ENCODE measurements at places on chromosomes 5 and 9. TPM values are rescaled to one million over a fixed set of nuclear protein-coding genes. Genes with fewer than 3 reads are reported as not detected.

DNA sequence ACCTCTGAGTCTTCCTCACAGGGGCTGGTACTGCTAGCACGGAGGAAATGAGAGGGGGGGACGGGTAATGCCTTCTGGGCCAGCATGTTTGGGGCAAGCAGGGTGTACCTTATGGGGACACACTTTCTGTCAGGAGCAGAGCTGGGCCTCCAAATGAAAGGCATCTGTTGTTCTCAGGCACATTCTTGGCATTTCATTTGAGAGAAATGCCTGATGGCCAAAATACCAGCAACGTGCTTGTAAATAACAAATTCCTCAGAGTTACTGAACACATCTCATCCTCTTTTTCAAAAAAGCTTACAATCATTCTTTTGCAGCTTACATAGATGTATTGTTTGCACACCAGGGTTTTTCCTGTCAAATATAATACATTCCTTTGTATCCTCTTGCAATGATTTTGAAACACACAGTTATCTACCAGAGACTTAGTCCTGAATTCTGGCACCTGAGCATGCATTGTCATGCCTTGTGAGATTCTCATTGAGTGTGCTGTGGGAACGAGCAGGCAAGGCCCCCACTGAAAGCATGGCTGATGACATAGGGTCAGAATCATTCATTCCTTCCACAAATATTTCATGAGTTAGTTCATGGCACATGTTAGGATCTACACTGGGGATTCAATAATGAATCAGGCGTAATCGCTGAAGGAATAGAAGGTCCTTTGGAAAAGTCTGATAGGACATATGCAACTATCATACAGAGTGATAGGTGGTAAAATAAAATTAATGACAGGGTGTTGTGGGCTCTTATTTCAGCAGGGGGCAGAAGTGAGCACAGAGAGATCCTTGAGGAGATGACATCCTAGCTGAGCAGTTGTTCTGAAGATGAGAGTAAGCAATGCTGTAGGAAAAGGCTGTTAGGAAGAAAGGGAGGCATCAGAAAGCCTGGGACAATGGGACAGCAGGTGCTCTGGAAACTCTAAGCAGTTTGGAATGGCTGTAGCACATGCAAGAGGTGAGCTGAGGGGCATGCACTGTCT is 260.9 kb upstream of the TUT7 start:
- no peak for DNase-seq

DNA sequence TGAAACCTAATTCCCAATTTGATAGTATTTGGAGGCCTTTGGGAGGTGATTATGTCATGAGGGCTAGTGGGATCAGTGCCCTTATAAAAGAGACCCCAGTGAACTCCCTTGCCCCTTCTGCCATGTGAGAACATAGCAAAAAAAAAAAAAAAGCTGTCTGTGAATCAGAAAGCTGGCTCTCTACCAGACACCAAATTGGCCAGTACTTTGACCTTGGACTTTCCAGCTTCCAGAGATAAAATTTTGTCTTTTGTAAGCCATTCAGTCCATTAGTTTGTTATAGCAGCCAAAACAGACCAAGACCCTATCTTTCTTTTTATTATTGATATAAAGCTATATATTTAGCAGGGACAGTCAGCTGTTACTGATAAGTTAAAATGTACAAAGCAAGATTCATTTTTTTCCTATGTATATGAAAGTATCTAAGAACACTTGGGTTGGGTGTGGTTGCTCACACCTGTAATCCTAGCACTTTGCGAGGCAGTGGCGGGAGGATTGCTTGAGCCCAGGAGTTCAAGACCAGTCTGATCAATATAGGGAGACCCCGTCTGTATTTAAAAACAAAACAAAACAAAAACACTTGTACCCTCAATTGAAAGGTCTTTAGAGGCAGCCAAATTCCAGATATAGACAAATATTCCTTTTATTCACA is 8.1 kb upstream of the C5orf24 start:
- DNase-seq = no peak

- peak; percentile 68 for DNase-seq
These were observed 1.2 kb downstream of the N4BP3 start for GRCh38 chr5:178114325-178115135.

GRCh38 chr5:114305402-114306207 is 56.3 kb upstream of the KCNN2 start:
- DNase-seq = no peak

Gene ZDHHC12
- total RNA-seq = 76.2 TPM
